ENCODE measurements at places on chromosomes 5 and 9.

DNA sequence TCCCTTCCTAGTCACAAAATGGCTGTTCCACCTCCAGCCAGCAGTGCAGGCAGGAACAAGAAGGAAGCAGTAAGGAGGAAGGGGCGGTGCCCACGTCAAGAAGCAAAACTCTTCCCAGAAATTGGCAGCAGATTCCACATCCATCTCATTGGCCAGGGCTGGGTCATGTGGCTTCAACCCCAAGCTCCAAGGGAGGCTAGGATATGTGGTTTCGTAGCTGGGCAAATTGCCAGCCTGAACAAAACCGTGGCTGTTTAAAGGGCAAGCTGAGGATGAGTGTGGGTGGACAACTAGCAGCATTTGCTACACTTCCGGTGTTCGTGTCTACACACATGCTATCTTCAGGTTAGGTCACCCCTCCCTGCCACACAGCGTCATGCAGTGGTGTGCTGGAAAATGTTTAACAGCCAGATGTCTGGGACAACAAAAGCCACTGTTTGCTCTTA lies 92.1 kb upstream of the MAP1B start:
- DNase-seq: no peak

- DNase-seq: no peak
These were observed 29.6 kb downstream of the ZNF366 start for GRCh38 chr5:72477644-72478043.

DNA sequence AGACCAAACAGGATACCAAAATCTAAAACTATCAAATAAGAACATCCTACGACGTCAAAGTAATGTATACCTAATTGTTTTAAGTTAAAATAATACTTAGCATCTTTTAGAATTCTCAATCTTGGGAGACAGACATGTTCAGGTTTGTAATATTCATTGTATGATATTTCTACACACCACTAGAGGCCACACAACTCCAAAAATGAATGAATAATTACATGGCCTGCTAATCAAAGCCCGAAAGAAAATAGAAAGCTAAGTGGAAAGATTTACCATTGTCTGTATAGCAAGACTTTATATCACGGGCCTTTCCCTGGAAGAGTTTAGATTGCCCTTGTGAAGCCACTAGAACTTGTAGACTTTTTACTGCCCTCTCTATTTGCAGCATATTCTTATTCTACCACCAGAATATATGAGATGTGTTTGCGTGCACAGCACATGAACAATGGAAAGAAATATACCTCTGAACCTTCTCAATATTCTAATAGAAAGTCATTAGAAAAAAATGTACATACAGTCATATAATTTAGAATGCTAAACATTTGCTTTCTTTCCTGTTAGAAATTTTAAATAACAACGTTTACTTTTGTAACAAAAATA lies 380.1 kb upstream of the NUDT12 start:
- DNase-seq: no peak

GRCh38 chr5:98810206-98810605 lies 36.7 kb downstream of the RGMB start:
- DNase-seq: no peak

GRCh38 chr5:88657136-88657535 lies 225.8 kb downstream of the MEF2C start:
- DNase-seq: no peak

DNA sequence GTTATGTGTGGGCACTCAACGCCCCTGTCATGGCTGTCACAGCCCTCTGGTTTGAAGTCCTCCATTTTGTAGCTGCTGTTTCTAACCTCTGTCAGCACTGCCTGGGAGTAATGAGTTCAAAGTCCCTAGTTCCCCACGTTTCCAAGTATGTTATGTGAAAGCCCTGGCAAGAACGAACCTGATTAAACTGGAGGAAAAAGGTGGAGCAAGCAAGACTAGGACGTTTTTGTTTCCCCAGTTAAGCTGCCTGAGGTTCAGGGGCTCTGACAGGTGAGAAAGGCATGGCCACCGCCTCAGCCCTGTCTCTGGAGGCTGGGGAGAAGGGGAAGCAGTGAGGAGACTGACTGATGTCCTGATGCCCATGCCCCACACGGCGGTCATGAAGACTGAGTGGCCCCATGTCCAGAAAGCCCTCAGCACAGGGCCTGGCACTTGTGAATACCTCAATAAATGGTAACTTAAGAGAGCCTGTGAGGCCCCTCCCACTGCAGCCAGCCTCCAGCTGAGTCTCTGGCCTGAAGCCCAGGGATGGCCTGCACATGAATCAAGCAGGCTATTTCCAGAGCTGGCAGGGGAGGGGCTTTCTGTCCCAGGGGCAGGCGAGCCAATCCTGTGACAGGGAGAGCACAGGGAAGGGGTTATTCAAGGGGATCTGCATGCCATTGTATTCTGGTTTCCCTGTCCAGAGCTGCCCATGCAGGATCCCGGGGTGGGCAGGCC lies 61.8 kb downstream of the PFDN1 start:
- DNase-seq: no peak

- no peak for DNase-seq
These were observed 130.7 kb downstream of the SEC61B start for GRCh38 chr9:99352826-99353225.

- no peak for DNase-seq
These were observed 177.5 kb downstream of the AOPEP start for GRCh38 chr9:94903961-94904421.

DNA sequence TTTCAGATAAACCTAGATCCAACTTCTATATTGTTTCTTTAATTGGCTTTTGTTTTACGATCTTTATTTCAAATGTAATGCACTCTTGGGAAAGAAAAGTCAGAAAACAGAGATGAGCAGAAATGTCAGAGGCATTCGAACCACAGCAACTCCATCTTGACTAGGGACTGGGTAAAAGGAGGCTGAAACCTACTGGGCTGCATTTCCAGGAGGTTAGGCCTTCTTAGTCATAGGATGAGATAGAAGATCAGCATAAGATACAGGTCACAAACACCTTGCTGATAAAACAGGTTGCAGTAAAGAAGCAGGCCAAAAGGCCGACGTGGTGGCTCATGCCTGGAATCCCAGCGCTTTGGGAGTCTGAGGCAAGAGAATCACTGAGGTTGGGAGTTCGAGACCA lies 30.5 kb upstream of the DAPK1 start:
- DNase-seq: no peak

- no peak for DNase-seq
These were observed 14.1 kb upstream of the SLC9A3 start for GRCh38 chr5:538271-538771.

DNA sequence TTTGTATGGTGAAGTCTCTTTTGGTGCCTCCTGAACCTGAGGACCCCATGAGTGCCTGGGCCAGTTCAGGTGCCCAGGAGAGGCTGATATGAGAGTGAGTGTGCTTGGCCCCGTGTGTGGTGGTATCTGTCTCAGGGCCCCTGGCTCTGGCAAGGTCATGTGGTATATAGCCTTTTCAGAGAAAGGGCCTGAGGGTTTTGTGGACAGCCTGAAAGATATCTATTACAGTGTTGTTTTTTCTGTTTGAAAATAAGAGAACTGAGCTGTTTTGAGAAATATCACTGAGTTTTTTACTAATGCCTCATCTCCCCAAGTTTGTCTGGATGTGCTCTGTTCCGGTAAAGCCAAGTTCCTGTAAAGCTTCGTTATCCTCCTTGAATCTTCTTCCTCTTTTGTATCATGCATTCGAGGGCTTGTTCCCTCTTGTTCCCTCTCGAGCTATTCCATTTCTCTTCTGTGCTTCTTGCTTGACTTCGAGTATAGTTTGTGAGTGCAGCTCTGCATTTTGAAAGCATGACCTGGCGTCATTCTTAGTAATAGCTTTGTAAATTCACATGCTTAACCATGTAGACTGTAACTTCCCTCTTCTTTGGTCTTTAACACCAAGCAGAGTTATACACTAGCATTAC lies 122.3 kb downstream of the MAST4 start:
- DNase-seq: no peak

DNA sequence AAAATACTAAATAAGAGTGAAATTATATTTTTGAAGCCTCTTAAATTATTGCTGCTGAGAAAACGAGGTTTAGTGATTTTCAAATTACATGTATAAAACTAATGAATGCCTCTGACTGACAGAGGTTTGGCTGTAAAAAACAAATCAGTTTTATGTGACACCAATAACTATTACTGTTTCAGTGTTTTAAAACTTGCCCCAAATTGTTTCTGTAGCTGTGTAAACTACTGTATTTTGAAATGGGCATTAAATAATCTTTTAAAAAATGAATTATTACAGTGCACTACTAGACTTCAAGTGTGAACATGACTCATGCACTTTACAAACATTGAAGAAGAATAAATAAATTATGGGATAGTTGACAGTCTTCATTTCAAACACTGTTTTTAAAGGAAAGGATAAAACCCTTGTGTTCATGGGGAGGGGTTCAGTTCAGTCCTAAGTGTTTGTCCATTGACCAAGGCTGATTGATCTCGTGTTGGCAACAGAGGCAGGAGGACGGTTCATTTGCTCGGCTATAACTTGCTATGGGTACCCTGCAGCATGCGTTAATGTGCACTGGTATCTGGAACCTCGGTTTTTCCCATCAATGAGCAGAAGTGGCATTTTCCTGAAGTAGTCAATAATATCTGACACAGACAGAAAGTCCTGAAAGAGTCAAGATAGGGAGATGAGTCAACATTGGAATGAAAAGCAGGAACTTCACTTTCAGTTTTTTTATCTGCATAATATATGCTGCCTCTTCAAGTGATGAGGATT lies 15.6 kb downstream of the C5orf58 start:
- no peak for DNase-seq

DNA sequence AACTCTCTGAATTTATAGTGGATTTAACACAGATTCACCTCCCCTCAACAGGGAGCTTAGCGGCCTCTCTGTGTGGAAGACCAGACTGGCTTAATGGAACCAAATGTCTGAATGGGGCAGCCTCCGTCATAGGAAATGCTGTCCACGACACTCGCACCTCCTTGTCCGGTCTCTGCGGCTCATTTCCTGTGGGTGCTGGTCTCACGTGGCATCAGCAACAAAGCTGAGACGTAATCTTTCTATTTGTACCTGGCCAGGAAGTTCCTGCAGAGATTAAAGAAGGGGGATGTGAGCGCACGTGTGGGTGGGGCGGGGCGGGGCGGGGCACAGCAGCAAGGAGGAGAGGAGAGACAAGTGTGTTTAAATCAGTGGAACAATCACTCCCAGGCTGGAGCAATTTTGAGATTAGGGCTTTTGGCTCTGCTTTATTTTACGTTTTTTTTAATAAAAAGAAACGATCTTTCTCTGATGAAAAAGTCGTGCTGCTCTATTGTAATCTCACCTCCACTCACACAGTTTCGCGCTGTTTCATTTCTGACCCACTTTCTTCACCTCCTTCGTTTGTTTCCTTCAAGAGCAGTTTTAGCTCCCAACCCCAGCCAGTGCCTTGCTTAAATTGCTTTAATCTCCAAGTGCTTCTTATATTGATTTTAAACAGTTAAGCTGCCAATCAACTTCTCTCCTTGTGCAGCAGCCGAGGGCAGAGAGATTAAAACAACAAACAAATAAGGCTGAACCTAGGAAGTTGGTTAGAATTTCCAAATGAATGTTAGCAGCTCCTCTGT lies 132.2 kb upstream of the ASTN2 start:
- DNase-seq: peak; percentile 1

GRCh38 chr5:135188233-135188914 lies 154.3 kb upstream of the PITX1 start:
- DNase-seq: no peak

- DNase-seq: no peak
These were observed 4.1 kb upstream of the BBLN start for GRCh38 chr9:128155736-128156500.

DNA sequence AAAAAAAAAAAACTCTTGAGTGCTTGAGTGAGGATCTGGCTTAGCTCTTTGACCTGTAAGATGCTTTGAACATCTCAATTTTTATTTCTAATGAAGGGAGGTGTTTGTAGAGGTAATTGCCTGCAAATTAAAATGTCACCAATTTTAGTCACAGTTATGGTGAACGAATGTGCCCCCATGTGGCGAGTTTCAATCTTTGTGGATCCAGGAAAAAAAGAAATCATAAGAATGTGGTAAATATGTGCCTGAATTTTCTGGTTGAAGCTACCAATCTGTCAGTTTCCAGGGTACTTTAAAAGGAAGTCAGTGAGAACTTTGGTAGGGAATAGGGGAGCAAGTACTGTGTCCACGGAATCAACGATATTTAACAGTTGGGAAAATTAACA lies 1772.4 kb upstream of the CDH9 start:
- DNase-seq: no peak

- no peak for DNase-seq
These were observed 2.9 kb upstream of the SLC23A1 start for GRCh38 chr5:139386050-139386438.

- no peak for DNase-seq
These were observed 11.4 kb upstream of the IL3 start for GRCh38 chr5:132049093-132049492.

DNA sequence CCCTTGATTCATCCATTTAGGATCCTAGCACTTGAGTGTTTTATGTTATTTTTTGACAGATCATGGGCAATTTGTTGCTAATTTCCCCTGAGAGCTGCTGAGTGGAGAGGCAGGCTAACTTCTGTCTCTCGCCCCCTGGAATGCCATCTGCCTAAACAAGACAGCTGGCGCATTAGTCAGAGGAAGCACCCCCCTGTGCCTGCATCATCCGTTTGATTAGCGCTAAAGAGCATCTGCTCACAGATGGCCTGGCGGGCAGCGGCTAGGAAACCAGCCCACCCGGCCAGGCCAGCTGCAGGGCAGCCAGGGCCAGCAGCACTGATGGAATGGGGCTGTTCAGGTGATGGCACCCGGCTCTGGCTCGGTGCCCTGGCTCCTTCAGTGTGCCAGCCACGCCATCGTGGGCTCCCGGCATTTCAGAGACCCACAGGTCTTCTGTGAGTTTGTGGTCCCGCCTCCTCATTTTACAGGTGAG lies 22.9 kb upstream of the ASS1 start:
- DNase-seq: no peak

DNA sequence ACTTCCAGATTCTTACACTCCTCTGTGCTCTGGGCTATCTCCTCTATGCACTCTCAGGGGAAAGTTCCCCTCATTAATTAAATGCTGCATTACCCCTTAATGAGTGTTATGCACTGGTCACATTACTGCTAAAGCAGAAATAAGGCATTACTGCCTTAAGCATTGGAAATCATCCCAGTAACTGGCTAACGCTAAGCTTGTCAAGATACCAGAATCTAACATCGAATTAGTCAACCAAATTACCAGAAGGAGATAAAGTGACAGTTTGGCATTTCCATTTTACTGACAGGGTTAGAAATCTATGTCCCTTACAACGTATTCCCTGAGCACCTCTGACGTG lies 69.5 kb upstream of the FAM169A start:
- no peak for DNase-seq

- DNase-seq: no peak
These were observed 44.4 kb upstream of the SNX2 start for GRCh38 chr5:122730456-122730855.
